ENCODE measurements at places on chromosomes 4 and X.

DNA sequence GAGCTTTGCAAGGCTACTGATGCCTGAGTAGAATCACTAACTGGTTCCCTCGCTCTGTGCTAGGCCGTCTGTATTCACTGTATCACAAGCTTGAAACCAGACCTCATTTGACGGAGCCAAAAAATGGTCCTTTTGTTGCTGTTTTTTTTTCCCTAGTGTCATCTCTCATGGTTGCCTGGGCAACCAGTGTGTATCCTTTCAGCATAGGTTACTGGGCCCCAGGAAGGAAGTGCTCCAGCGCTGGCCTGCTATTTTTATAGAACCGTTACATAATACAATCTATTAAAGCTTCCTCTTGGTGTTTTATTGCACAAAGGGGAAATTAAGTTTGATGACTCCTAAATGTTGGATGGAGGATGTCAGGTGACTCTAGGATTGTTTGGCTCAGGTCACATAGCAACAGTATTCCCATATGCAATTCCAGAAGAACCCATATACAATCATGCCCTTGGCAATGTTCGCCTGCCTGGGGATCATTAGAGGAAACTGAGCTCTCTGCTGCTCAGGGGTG lies 220.4 kb downstream of the SPRY1 start:
- H3K36me3 ChIP-seq, result no peaks in the 10 kb centered on the region
- no peak overlapping the region for H3K4me3 ChIP-seq
- peak; percentile 55 for DNase-seq
- peaks cover 10% of the 10 kb centered on the region for H3K4me1 ChIP-seq
- H3K27me3 ChIP-seq, result no peaks in the 10 kb centered on the region

DNA sequence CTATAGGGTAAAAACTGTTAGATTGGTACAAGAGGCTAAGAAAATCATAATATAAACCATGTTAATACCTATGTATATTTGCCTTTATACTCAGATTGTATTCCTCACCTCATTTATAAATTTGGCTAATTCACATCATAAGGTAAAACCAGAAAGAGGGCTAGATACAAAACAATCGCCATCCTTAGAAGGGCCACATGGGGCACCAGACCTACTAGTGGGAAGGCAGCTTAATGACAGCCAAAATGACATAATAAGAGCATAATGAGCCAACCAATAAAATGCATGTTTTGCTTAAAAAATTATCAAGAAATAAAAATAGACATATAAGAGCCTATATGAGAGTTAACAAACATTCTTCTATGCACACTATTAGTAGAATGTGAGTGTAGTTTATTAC lies 107.3 kb upstream of the PRDX4 start:
- H3K4me3 ChIP-seq, result no peak overlapping the region
- no peak overlapping the region for H3K27ac ChIP-seq
- H3K4me1 ChIP-seq, result no peaks in the 10 kb centered on the region
- DNase-seq, result no peak
- no peaks in the 10 kb centered on the region for H3K27me3 ChIP-seq
- H3K36me3 ChIP-seq, result no peaks in the 10 kb centered on the region

- H3K36me3 ChIP-seq, result no peaks in the 10 kb centered on the region
- DNase-seq, result no peak
- H3K27me3 ChIP-seq, result peaks cover 40% of the 10 kb centered on the region
- peaks cover 11% of the 10 kb centered on the region for H3K4me1 ChIP-seq
- H3K4me3 ChIP-seq, result no peak overlapping the region
- H3K27ac ChIP-seq, result no peak overlapping the region
Observed at GRCh38 chr4:20255823-20256222, 4.1 kb downstream of the SLIT2 start.

DNA sequence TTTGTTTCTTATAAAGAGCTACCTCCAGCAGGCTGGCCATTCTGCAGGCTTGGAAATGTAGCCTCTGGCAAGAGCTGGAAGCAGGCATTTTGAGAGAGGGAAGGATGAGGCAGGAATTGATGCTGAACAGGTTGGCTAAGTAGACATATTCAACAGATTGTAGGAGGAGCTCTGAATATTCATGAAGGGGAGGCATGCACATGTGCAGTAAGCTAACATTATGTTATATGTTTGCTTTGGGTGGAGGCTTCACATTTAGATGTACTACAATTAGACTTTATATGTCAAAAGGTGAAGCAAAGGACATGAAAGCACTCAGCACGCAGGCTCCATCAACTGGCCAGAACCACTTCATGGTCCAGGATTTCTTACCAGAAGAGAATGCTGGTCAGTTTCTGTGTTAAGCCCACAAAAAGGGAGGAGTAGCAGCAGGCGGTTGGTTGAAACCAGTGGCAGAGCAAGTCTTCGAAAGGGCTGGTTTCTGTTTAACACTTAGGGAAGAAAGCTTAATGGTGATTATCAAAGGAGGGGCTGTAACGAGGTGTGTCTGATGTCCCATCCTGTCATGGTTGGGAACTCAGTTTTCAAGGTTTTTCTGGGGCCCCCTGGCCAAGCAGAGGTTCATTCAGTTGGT lies 54.8 kb downstream of the FGFBP1 start:
- no peak overlapping the region for H3K4me3 ChIP-seq
- no peak for DNase-seq
- no peaks in the 10 kb centered on the region for H3K27me3 ChIP-seq
- H3K27ac ChIP-seq, result no peak overlapping the region
- H3K36me3 ChIP-seq, result no peaks in the 10 kb centered on the region

DNA sequence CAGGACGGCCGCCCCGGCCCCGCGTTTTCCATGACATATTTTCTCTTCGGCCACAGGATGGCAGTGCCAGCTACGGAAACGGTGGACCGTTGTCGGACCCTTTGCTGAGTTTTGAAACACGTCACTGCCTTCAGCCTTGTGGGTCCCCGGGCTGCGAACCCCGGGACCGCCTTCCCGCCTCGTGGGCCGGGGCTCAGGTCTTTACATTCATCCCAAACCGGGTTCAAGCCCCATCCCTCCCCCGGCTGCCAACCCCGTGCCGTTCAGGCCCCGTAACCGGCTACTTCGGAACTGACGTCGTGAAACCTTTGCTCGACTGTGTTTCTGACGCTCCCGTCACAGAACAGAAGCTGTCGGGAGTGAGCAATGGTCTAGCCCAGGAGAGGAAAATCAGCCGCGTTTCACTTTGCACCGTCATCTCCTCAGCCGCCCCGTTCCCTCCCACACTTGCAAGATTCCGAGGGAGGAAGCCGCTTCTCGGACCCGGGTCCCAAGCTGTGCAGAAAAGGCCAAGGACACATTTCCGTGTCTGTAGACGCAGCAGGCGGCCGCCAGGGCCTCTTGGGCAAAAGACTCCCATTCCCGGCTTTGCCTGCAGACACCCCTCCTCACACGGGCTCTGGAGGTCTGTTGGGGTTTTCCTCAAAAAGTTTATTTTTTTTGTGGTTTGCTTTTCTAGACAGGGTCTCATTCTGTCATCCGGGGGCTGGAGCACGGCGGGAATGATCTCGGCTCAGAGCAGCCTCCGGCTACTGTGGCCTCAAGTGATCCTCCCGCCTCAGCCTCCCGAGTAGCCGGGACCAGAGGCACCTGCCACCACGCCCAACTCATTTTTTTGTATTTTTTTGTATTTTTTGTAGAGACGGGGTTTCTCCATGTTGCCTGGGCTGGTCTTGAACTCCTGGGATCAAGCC lies 41.4 kb upstream of the PPP2R3B start:
- H3K4me1 ChIP-seq, result peaks cover 6% of the 10 kb centered on the region
- peaks cover 26% of the 10 kb centered on the region for H3K27me3 ChIP-seq
- H3K36me3 ChIP-seq, result no peaks in the 10 kb centered on the region
- DNase-seq, result peak; percentile 51
